ENCODE measurements at places on chromosomes 7 and 10.

GRCh38 chr10:103660364-103661197, 167.1 kb downstream of the NEURL1 start:
- no peak for DNase-seq

GRCh38 chr7:108004220-108005142, 1.5 kb upstream of the LAMB1 start:
- no peak for DNase-seq

DNA sequence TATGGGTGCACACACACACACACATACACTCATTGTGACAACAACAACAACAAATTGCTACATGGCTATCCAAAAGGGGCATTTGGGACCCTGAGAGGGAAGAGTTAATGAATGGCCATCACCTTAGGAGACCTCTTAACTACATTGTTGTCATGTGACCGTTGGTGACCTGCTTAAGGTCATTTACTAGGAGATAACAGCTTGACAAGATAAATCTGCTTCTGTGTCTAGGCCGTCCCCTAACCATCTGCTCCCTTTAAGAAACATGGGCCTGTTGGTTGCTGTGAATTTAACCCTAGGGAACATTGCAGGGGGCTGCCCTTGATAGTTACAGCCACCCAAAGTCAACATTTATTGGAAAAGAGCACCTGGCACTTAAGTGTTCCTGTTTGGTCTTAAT, 29.7 kb downstream of the C1QL3 start:
- DNase-seq = no peak

- no peak for DNase-seq
Measured at GRCh38 chr10:133113847-133114246, 26.1 kb downstream of the ADGRA1 start.

- no peak for DNase-seq
Measured at GRCh38 chr10:68196701-68197100, 35.2 kb downstream of the ATOH7 start.

- DNase-seq = no peak
Measured at GRCh38 chr7:116224492-116225098, 14.3 kb downstream of the TES start.

GRCh38 chr7:128427289-128427891, 17.6 kb upstream of the IMPDH1 start:
- DNase-seq = no peak

DNA sequence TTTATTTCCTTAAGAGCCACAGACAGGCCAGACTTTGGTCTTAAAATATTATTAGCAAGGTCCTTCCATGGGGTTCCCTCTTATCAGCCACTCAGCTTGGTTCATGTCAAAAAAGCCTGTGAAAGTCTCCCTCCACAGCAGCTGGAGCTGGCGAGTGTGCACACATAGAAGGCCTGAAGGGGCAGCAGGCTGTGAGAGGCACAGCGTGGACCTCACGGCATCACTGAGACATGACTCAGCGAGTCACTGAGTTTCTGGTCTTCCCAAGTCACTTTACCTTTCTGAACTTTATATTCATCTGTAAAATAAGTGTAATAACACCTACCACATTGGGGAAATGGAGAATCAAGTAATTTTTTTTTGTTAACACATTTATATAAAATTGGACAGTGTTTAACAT, 8.7 kb downstream of the TAF3 start:
- no peak for DNase-seq

DNA sequence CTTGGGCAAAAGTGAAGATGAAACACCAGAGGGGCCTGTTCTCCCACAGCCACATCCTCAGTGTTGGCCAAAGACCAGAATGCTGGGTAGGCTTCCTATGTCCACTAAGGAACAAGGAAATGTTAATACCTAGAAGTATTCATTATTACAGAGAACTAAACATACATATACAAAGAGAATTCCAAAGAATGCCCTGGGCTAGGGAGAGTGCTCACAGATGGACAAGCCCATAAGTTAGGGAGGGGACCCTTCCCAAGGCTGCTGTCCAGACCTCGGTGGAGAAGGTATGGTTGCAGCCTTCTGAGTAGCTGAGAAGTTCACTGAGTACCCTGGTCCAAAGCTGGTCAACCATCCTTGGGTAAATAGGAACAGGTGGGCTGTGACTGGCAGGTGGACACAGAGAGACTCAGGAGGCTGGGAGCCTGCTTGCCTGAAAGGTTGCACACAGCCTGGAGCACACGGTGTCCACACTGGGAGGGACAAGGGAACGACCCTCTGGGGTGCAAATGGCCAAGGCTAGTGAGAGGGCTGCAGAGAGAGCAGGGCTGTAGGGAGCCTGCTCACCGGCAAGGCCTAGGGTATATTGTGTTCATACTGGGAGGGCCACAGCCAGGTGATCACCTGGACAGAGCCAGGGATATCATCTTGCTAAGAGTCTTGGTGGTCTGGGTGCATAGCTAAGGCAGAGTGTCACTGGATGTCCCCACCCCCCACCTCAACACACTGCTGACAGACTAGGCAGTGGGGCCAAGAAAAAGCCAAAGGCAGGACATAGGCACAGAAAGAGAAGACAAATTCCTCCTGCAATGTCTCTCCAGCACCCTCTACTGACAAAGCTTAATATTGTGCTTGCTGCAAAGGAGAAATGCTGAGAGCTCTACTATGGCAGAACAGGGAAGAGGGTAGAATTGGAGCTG, 40.3 kb downstream of the CPVL start:
- DNase-seq = no peak

GRCh38 chr7:145339319-145339718, 503.5 kb upstream of the TPK1 start:
- DNase-seq = no peak

- no peak for DNase-seq
Measured at GRCh38 chr7:116159711-116160110, 50.6 kb upstream of the TES start.

DNA sequence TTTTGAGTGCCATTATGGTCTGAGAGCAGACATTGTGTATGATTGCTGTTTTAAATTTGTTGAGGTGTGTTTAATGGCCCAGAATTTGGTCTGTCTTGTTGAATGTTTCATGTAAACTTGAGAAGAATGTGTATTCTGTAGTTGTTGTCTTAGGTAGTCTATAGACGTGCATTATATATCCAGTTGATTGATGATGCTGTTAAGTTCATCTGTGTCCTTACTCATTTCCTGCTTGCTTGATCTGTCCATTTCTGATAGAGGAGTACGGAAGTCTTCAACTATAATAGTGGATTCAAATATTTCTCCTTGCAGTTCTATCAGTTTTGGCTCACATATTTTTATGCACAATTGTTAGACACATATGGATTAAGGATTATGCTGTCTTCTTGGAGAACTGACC, 16.0 kb downstream of the PTPN12 start:
- DNase-seq = no peak

GRCh38 chr10:124642088-124642710, 102.0 kb downstream of the FAM53B start:
- no peak for DNase-seq

DNA sequence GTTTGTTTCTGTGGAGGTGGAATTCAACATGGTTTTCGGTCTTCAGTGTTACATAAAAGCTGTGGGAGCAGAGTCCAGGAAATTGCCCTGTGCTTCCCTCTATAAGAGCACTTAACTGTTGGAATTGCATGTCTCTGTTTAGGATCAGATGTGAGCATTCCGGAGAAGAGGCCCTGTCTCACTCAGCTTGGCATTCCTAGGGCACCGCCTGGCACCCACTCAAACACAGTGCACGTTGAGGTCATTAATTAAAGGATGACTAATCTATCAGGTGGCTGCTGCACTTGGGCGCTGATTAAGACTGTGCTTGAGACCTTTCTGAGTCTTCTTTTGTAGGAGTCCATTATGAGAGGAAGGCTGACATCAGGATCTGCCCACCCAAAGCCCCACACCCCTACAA, 82.8 kb upstream of the VIPR2 start:
- no peak for DNase-seq

DNA sequence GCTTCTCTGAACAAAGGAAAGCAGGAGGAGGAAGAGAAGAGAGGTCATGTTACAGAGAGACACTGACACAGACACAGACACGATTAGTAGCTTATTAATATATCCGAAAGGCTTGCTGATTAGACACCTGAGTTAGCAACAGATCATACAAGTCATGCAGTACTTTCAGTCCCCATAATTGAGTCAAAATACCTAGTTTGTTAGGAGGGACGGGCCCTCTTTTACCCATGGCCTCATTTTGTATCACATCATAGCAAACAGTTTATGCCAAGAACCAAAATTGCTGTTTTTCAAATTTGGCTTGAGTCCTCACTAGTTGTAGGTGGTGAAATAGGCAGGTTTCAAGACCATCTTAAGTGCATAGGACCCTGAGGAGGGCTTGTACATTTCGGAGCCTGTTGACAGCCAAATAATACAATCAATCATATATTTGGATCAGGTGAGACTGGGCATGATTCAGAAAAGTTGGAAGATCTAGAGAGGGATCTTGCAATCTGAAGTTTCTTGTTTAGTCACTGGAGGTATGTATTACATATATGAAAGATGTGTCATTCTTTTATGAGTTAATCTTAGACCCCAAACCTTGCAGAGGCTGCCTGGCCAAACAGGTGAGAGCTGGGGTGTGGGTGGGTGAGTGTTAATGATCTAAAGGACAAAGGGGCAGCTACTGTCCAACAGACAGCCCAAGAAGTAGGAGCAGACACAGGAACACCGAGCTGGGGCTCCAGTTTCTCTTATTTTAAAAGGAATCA, 65.4 kb downstream of the PRPF18 start:
- no peak for DNase-seq

DNA sequence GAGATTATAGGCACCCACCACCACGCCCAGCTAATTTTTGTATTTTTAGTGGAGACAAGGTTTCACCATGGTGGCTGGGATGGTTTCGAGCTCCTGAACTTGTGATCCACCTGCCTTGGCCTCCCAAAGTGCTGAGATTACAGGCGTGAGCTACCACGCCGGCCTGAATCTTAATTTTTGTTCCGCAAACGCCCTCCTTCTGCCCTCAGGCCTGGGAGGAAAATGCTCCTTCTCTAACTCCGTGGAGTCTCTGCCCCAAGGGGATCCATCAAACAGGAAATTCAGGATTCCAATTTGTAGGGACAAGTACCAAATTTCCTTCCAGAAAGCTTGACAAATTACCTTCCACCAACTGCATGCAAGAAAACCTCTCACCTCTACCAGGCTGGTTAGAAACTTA, 43.2 kb downstream of the RBAK start:
- DNase-seq = no peak

DNA sequence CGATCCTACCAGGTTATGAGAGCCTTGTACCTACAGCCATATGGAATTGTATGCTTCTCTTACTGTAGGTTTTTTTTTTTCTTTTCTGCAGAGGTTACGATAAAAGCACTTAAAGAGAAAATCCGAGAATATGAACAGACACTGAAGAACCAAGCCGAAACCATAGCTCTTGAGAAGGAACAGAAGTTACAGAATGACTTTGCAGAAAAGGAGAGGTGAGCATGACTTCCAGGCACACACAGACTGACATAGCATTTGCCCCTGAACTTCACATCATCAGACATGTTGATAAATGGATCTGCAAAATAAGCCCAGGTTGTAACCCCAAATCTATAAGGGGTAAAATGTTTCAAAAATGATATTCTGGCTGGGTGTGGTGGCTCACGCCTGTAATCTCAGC, 182.4 kb upstream of the SH2B2 start:
- no peak for DNase-seq

DNA sequence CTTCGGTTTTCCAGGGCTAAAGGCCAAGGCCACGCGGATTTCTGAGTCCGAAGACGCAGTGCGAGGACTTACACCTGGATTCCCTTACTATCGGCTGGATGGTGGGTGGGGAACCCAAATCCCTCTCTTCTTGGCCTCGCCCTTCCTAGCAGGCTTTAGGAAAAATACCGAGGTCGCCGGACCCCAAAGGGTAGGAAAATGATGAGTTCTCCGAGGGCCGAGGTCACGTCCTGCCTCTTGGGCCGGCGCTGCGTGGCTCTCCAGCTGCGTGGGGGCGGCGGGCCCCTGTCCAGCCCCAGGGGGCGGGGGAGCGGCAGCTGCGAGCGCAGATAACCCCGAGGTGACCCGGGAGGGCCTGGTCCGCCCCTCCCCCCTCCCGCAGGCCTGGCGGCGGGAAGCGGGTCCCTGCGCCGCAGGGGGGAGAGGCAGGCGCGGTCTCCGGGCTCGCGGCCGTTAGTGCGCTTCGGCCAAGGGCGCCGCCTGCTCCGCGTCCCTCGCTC, 805 bp upstream of the HMX3 start:
- no peak for DNase-seq

GRCh38 chr10:63889803-63890202, 368.6 kb downstream of the REEP3 start:
- DNase-seq = no peak

- DNase-seq = no peak
Measured at GRCh38 chr7:128014811-128015210, 16.4 kb downstream of the LRRC4 start.

DNA sequence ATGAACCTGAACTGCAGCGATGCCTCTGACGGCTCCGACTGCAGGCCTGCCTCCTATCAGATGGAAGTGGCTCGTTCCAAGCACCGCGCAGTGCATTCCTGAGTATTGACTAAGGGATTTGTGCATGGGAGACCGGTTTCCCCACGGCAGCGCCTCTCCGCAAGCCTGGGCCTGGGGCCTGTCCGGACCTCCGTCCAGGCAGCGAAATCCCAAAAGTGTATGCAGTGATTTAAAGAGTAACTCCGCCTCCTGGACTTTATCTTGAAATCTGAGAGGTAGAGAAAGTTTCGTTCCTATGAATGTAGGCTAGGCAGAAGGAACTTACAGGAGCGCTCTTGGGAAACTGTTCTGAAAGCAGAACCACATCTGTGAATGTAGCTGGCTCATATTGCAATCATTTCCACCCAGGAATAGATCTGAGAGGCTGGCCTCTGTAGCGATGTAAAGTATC, 106.2 kb upstream of the CELF2 start:
- DNase-seq = no peak

GRCh38 chr10:63866747-63867140, 345.5 kb downstream of the REEP3 start:
- DNase-seq = no peak

- DNase-seq = no peak
Measured at GRCh38 chr7:46513447-46513848, 592.4 kb upstream of the IGFBP3 start.

- no peak for DNase-seq
Measured at GRCh38 chr10:72310241-72310633, 36.5 kb downstream of the DDIT4 start.

- no peak for DNase-seq
Measured at GRCh38 chr10:89555688-89556445, 20.5 kb upstream of the SLC16A12 start.

- DNase-seq = no peak
Measured at GRCh38 chr10:98528805-98529183, 82.1 kb upstream of the HPS1 start.

- DNase-seq = no peak
Measured at GRCh38 chr10:65130162-65130758, 1609.1 kb downstream of the REEP3 start.

DNA sequence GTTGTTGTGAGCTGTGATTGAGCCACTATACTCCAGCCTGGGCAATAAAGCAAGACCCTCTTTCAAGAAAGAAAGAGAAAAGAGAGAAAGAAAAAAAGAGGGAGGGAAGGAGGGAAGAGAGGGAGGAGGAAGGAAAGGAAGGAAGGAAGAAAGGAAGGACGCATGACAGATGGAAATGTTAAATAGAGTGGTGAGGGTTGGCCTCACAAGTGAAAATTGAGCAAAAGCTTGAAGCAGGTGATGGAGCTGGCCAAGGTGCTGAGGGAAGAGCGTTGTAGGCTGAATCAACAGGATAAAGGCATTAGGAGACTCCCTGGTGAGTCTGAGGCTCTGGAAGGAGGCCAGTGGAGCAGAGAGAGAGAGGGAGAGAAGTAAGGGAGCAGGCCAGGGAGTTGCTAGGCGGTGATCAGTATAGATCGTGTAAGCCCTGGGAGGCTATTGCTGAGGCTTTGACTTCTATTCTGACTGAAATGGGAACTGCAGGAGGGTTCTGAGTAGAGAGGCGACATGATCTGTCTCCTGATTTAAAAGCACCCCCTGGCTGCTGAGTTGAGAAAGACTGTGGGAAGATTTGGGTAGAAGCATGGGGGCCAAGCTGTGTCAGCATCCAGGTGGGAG, 26.5 kb upstream of the TMEM248 start:
- DNase-seq = no peak

All from activated CD8-positive, alpha-beta memory T cell treated with anti-CD3 and anti-CD28 coated beads, Interleukin-2, amount 50 U/mL, for 4 hours (primary cell).